ENCODE measurements at places on chromosomes 2 and 18.

GRCh38 chr18:13283746-13284145 is 65.2 kb downstream of the LDLRAD4 start:
- no peak for DNase-seq

DNA sequence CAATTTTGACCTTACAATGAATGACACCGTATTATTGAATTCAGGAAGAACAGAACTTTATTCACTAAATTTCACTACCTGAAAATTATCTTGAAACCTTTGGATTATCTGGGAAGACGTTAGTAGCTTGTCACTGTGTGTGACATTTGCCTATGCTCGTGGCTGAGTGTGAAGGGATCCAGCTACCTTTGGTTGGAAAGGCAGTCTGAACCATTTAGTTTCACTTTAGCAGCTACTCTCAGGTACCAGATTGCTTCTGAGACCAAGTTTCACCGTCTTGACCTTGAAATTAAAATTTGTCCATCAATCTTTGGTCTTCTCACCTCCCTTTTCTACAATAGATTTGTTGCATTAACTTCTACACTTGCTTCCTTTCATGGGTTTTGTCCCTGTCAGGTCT is 637.5 kb downstream of the MBD2 start:
- no peak for DNase-seq

GRCh38 chr18:72181241-72181764 is 362.8 kb downstream of the CBLN2 start:
- no peak for DNase-seq

GRCh38 chr2:222038067-222038802 is 260.6 kb downstream of the PAX3 start:
- peak; percentile 20 for DNase-seq

GRCh38 chr18:35227254-35227653 is 13.6 kb upstream of the ZNF397 start:
- DNase-seq, result no peak

GRCh38 chr2:143841935-143842334 is 678.0 kb downstream of the ZEB2 start:
- no peak for DNase-seq

GRCh38 chr18:21391074-21391673 is 149.1 kb downstream of the GREB1L start:
- peak; percentile 5 for DNase-seq

DNA sequence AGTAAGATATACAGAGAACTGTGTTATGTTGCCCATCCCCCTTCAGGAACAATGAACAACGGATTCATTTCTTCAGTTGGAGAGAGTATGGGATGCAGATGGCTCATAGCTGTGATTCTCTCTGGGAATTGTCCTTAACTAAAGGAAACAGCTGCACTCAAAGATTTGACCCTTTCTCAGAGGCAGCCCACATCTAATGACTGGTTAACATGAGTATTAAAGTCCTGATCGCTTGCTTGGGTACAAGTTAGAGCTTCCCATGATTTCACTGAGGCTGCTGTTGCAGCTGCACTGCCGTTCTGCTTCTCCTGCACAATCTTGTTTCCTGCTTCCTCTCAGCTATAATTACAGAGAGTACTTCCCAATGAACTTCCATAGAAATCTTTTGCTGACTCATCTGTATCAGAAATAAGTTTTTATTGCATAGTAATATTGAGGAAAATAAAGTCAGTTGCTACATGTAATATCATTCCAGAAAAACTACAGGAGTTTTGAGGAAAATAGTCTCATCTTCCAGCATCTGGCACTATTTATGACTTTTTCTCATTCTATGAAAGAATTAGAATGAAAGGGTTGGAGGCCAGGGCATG is 12.8 kb upstream of the SCN9A start:
- no peak for DNase-seq

- DNase-seq, result no peak
Measured at GRCh38 chr2:122516775-122517174, 761.3 kb downstream of the TSN start.

- DNase-seq, result no peak
Measured at GRCh38 chr2:193837111-193837738, 1642.5 kb upstream of the TMEFF2 start.

- DNase-seq, result no peak
Measured at GRCh38 chr2:45836740-45837139, 185.3 kb downstream of the PRKCE start.

DNA sequence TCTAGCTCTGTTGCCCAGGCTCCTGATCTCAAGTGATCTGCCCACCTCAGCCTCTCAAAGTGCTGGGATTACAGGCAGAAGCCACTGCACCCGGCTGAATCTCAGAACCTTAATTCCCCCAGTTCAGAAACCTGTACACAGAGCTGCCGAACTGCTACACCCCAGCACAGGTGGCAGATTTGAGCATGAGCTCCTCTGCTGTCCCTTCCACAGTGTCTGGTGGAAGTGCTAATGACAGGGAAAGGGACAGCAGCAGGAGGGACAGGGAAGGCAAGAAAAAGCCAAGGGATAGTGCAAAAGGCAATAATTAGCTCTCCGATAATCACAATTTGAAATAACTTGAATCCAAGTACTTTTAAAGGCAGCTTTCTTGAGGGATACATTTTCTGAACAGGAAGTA is 211.4 kb upstream of the ZNF521 start:
- no peak for DNase-seq

GRCh38 chr2:189302274-189302948 is 122.8 kb upstream of the COL5A2 start:
- no peak for DNase-seq

- DNase-seq, result no peak
Measured at GRCh38 chr2:113089916-113090315, 22.1 kb downstream of the IL1F10 start.

DNA sequence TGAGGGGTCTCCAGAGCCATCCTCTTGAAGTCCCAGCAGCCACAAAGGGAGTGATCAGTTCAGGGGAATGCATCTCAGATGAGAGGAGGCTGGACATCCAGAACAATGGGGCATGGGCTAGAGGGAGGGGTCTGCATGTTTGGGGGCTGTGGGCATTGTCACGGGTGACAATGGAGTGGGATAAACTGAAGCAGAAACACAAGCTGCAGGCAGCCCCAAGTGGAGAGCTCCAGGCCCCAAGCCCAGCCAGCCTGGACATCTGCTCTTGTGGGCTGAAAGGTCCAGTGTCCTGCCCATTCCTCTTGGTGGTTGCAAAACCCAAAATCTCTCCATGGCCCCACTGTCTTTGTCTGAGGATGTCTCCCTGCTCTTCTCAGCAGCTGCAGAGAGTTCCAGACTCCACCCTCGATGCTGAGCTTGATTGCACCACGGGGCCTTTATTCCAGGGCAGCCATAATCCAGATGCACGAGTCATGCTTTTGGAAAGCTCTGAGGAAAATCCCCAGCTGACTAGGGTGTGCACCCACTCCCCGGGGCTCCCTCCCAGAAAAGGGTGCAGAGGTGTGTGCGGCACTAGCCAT is 149.4 kb downstream of the TNS1 start:
- DNase-seq, result no peak

DNA sequence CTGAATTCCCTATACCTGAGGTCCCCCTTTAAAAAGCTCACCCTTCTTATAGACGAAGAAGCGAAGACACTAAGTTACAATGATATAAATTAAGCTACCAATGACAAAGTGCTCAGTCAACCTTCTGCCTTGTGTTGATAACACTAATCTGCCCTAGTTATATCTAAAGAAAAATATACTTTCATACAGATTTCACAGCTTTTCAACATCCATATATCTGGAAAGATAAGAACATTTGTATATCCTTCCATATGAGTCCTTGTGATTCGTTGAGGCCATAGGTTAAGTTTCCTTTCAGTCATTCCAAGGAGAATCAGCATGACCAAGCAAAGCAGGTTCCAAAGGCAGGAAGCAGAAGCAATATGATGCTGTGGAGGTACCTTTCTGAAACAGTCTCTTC is 46.8 kb downstream of the XRCC5 start:
- no peak for DNase-seq

- DNase-seq, result no peak
Measured at GRCh38 chr2:148968776-148969319, 69.7 kb upstream of the LYPD6B start.

All from NCI-H1105 (cell line).